Urinary bladder (tissue), 4 donors: ENCODE measurements at places on chromosomes 7 and 10. TPM values are rescaled to one million over a fixed set of nuclear protein-coding genes. Genes with fewer than 3 reads are reported as not detected.

KLF14 gene
- 0.03 TPM for polyA plus RNA-seq

PRRT4 gene
- 1.3 TPM for polyA plus RNA-seq

TMEM213 gene
- polyA plus RNA-seq, result not detected

CRHR2 gene
- polyA plus RNA-seq, result 0.03 TPM

DNA sequence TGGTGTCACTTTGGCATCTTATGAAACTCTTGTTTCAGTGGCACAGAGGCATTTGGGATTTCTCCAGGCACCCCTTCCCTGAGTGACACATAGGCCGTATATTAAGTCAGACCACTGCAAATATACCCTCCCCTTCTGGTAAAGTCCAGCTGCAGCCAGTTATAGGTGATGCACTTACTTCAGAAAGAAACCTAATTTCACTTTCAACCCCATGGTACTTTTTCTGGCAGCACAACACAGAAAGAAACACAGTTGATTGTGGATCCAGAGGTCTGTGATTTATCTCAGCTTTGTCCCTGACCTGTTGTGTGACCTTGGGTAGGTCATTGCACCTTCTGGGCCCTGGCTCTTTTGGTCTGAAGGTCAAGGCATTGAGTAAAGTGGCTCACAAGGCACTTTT lies 173.2 kb downstream of the BUB3 start:
- no peak for DNase-seq

- DNase-seq, result peak; percentile 54
These were observed 21.0 kb downstream of the SLC13A4 start for GRCh38 chr7:135706858-135707569.

- DNase-seq, result no peak
These were observed 129.9 kb upstream of the COL1A2 start for GRCh38 chr7:94264756-94265155.

GRCh38 chr7:154505362-154505761 lies 453.2 kb downstream of the DPP6 start:
- DNase-seq, result no peak

DNA sequence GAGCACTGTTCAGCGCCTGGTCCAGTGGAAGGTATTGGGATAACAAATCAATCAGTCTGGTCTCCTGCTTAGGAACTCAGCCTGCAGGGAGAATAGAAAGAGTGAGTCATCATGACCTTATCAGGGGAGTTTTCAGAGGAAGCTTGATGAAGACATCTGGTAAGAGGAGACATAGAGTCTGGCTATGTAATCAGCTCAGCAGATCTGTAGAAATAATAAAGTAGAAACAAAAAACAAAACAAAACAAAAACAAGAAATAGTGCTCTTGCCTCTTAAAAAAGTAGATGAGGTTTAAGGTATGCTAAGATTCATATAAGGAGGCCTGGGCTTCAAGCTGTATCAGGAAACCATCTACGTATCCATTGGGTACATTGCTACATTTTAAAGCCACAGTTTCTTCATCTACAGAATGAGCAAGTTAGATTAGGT lies 14.4 kb downstream of the TAS2R41 start:
- no peak for DNase-seq

- no peak for DNase-seq
These were observed 89.9 kb downstream of the CDH23 start for GRCh38 chr10:71486484-71487114.

DNA sequence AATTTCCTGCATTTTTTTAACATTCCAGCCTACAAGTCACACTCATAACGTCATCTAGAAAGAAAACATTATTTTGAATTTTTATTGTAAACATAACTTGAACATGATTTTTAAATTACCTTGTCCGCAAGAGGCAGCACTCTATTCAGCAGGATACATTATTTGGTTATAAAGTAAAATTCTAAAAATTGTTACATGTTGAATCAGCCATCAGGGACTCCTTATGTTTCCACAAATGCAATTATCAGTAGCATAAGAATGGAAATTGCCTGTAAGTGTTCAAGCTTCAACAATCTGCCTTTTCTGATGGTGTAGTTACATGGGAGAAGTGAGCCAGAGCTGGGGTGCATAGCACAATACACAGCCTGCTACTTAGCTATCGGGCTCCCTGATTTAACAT lies 97.5 kb downstream of the ZNF365 start:
- no peak for DNase-seq

DNA sequence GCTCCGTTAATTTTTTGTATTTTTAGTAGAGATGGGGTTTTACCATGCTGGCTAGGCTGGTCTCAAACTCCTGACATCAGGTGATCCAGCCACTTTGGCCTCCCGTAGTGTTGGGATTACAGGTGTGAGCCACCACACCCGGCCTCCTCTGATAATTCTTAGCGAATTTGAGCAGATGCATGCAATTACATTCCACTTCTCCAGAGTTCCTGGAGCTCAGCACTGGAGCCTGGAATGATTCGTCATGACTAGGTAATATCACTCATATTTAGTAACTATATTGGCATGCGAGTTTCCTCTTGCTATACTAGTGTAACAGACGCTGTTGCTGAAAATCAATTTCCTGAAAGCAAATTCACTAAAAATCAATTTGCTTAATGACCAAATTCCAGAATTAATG lies 86.8 kb downstream of the MKX start:
- no peak for DNase-seq

GRCh38 chr10:132368881-132369635 lies 27.9 kb upstream of the PWWP2B start:
- no peak for DNase-seq

- no peak for DNase-seq
These were observed 74.1 kb upstream of the PRKG1 start for GRCh38 chr10:51000164-51000563.

DNA sequence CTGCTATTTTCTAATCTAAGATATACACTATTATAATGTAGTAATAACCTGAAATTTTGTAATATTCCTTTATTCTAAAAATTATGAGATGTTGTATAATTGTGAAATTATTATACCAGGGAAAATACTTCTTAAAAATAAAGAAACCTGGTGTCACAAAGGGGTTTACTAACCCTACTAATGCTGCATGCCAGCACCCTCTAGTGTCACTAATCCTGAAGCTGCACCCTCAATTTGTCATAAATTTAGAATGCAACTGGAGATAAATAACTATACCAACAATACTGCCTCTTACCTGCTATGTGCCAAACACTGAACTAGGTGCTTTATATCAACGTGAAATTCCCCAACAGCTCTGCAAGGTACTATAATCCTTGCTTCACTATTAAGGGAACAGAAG lies 30.8 kb downstream of the TM9SF3 start:
- DNase-seq, result no peak

DNA sequence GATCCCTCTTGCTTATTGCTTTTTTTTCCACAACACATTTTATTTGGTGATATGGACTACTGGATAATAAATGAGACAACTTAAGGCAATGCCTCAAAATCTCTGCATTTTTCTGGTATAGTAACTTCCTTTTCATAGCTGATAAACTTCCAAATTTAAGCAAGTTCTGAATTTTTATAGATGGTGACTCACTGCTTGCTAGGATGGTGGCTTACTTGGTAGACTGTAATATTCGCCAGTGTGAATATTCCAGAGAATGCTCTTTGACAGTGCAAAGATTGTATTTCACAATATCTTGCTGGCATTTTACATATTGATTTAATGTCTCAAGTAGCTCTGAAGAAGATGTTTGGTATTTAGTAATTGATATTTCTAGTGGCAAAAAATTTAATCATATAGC lies 472.4 kb downstream of the TFEC start:
- DNase-seq, result no peak

- DNase-seq, result no peak
These were observed 57.3 kb upstream of the CAMK2B start for GRCh38 chr7:44382459-44383265.

GRCh38 chr10:97210543-97210960 lies 24.8 kb upstream of the SLIT1 start:
- peak; percentile 42 for DNase-seq

- no peak for DNase-seq
These were observed 195.6 kb upstream of the AUTS2 start for GRCh38 chr7:69402696-69403095.

DNA sequence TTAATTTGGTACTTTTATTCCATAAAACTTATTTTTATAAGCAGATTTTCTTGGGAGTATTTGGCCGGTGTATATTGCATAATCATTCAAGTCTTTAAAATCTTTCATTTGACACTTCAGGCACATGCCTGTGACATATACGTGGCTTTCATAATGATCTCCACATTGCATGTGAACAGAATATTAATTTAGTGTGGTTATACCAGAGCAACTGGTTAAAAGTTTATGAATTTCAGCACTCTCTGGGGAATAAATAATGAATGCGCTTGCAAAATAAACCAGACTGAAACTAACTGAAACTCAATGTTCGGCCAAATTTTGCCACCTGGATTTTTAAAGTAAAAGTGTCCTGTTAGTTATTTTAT lies 242.3 kb downstream of the GLI3 start:
- no peak for DNase-seq

GRCh38 chr10:121085367-121085766 lies 234.2 kb downstream of the WDR11 start:
- no peak for DNase-seq
